ENCODE measurements at places on chromosomes 2 and 18.

- DNase-seq = no peak
Measured at GRCh38 chr2:141439524-141439923, 691.3 kb downstream of the LRP1B start.

- DNase-seq = no peak
Measured at GRCh38 chr2:31328026-31328425, 86.5 kb downstream of the XDH start.

DNA sequence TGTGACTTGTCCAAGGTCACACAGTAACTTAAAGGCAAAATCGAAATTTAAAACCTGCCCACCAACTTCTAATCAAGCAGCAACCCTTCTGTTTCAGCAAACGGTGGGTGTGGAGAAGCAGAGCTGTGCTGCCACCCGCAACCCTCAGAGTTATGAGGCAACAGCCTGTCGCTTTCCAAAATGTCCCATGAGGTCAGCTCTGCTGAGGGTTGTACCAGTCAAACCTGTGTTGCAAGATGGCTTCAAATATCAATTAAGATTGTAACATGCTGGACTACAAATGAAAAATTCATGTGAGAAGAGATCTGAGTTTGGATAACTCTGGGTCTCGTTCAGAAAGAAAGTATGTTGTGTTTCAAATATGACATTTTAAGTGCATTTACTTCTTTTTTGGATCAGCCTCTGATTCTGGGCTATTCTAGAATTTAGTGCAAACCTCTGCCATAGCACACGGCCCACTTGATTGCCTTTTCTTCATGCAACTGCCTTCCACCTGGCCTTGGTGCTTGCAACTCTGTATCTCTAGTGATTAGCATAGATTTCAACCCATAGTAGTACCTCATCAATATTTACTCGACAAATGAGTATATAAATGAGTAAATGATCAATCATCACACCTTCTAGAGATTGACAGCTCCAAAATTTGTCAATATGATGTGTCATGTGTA is 69.3 kb downstream of the TIMM21 start:
- no peak for DNase-seq

GRCh38 chr2:235618039-235618438 is 124.2 kb downstream of the AGAP1 start:
- no peak for DNase-seq

DNA sequence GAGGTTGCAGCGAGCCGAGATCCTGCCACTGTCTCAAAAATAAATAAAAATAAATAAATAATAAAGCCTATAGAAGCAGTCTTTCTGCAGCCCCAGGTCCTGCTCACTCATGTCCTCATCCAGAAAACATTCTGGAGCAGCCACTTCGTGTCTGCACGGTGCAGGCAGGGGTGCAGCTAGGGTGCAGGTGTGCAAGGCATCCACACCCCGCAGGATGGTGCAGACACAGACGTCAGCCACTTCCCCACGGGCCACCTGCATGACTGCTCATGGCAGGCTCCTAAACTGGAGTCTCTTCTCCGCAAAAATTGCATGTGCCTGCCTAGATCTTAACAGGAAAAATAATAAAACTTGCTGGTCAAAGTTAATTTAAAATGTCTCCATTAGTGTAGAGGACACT is 80.2 kb upstream of the SNTG2 start:
- DNase-seq = no peak

DNA sequence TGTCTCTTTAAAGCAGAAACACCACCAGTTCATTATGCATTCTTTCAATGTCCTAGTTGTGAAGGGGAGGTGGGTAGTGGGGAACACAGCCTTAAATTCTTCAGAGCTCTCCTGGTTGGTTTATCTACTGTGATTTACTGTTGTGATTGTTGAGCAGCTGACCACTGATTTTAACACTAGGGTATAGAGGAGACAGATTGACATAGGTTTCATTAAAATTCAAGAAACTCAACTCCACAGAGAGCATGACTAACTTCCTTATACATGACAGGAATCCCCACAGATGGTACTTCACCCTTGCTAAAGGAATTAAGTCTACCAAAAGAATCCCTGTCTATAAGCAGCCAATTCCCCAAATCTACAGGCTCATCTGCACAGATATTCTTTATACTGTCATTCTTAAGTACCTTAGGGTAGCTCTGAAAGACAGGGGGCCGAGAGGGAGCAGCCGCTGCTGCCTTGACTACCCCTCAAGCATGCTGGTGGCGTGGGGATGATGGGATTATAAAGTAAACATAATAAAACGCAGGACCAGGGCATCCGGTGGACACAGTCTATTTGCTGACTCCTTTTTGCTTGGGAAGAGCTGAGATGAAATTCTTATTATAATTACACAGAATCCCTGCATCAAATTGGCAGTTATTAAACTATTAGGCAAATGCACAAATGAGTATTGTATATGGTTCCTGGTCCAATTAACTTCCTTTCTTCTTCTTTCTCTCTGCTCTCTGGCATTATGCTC is 1377.6 kb upstream of the PIK3C3 start:
- DNase-seq = no peak

DNA sequence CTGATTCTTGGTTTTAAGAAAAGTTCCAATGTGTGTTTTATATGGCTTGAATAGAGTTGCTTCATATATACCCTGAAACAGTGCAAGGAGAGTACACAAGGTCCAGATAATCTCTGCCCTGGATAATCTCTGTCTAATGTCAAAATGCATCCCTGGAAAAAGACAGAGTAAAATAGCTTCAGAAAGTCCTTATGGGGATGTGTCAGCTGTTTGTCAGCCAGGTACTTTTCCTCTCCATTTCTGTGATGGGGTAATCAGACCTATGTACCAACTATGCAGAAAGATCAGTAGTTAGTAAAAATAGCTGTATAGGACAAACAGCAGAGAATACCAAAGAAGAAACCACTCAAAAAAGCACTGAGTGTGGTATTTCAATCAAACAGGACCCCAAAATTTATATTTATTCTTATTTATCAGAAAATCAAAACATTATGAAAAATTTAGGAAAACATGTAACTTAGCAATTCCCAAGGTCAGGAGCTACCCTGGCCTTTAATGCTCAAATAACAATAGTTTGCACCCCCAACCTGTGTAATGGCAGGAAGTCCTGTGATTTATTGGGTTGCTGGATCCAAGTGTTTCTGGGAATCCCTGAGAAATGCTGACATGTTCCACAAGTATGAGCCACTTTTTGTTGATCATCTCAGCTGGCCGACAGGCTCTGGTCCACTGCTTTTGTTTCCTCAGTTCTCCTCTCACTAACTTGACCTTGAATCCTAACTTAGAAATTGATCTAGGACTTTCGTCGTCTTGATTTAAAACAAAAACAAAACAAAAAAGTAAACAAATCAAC is 69.6 kb downstream of the MDH1 start:
- no peak for DNase-seq

DNA sequence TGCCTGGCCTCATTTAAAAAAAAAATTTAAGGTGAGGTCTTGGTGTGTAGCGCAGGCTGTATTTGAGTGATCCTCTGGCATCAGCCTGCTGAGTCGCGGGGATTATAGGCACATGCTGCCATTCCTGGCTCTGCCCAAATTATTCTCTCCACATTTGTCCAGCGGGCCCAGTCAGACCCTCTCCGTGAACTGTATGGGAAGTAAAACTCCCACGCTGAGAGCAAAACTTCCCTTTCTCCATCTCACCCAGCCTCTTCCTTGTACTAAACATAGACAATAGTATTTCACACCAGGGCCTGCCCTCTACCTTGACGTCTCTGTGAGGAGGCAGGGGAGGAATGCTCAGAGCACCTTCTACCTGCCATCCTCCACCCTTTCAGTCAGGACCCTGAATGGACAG is 37.0 kb downstream of the EIF4E2 start:
- no peak for DNase-seq

DNA sequence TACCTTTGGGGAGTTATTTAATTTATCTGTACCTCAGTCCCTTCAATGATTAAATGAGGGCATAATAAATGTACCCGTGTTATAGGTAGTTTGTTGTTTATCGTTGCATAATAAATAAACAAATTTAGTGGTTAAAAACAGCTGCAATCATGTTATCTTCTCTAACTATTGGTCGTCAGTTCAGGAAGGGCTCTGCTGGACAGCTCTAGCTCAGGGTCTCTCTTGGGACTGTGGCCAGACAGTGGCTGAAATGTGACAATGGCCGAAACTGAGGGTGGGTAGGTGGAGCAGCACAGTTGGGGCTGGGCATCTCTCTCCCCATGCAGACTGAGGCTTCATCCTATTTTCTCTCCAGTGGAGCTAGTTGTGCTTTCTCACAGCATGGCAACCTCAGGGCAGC is 632.1 kb upstream of the HS6ST1 start:
- DNase-seq = no peak

DNA sequence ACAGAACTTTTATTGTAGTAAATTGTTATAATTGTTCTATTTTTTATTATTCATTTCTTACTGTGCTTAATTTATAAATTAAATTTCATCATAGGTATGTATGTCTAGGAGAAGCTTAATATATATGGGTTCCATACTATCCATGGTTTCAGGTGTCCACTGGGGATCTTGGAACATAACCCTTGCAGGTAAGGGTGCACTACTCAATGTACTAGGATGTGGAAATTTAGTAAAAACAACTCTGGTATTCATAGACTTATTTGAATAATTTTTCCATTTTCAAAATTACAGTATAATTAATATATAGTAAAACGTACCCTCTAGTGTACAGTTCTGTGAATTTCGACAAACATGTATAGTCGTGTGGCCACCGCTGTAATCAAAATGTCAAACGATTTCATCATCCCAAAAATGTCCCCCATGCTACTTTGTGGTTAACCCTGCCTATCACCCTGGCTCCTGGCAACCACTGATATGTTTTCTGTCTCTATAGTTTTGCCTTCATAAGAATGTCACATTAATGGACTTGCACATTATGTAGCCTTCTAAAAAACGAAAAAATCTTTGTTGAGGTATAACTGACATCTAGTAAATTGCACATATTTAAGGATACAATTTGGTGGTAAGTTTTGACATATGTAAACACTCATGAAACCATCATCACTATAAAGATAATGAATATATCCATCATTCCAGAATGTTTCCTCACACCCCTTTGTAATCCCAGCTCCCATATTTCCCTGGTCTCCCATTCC is 45.7 kb downstream of the ARL5A start:
- DNase-seq = no peak

- no peak for DNase-seq
Measured at GRCh38 chr2:127182626-127183458, 37.3 kb downstream of the CYP27C1 start.

DNA sequence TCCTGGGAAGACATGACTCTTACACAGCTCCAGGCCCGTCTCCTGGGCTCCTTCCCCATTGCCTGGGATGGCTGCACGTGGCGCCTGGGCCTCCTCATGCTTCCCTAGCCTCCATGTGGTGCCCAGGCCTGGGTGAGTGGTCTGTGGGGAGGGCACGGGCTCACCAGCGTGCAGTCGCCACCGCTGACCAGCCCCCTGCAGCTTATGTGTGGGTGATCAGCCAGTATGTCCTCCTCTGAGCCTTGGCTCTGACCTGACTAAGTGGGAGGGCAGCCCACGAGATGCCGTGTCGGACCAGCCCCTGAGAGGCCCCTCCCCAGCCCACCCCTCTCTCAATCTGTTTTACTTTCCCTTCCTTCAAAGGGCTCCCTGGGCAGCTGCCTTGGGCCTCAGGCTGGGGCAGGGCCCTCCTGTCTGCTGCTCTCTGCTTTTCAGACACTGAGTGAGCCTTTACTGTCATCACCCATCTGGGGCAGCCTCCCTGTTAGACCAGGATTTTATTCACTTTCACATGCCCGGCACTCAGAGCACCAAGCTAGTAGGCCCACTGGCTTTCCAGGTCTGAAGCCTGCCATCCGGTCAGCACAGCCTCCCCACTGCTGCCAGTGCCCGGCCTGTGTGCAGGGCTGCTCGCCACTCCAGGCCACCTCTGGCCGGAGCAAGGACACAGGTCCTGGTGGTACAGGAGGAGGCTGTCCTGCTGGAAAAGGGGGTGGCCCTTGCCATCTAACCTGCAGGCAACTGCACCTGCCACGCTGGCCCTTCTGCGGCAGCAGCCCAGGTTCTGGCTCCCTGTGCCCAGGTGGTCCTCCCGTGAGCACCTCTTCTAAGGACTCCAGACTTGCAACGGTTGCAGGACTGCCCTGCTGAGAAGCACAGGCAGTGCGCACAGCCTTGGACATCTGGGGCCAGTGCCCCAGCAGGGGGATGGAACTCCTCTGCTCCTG is 84.9 kb upstream of the HPCAL1 start:
- DNase-seq = no peak

- no peak for DNase-seq
Measured at GRCh38 chr18:49041435-49042245, 90.9 kb upstream of the SMAD7 start.

GRCh38 chr2:45780541-45781463 is 129.3 kb downstream of the PRKCE start:
- no peak for DNase-seq

DNA sequence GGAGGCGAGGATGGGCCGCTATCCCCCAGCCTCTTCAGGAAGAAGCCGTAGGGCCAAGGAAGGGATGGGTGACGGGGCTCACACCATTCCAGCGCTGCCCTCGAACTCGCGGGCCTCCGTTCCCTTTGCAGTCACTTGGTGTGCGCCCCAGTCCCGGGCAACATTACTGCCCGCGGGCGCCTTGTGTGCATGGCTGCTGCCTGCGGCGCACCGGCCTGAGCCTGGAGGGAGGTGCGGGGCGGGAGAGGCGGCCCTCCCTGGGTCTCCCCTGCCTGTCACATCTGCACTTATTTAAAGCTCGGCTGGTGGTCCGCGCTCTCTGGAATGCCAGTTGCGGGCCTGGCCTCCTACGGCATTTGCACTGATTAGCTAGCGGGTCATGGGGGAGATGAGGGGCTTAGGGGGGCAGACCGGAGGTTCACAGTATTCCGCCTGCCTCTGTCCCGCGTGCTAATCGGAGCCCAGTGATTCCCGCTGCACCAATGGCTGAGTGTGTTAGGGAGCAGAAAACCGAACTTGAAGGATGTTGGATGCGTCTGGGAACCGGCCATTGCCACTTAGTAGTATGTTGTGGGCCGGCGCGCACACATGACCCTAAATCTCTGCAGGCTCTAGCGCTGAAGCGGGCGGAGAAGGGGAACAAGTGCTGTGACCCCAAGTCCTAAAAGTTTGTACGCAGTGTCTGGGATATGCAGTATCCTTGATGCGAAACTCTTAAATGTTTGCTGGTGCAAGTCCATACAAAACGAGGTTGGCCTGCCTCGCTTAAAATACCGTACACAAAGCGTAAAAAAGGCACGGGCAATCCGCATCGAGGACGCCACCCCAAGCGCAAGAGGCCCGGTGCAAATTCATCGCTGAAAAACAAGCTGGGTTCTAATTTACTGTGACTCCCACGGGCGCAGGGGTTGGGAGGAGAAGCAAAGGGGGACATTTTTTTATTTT is 161.2 kb upstream of the SIX2 start:
- DNase-seq = no peak

GRCh38 chr2:239288951-239289511 is 111.8 kb downstream of the HDAC4 start:
- DNase-seq = no peak

DNA sequence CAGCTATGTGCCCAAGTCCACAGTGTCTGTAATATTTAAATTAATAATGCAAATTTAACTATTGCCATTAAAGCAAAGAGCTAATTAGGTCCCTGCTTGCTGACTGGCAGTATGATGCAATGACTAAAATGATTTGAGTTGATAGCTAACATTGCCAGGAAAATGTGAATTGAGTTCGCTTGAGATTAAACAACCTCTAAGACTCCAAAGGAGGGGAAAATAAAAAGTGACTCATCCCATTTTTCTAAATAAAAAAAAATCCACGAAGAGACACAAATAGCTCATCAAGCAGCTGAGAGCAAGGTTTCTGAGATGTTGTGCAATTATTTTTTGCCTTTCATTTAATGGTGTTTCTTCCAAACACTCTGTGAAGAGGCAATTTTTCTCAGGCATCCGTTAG is 413.0 kb downstream of the MTX2 start:
- no peak for DNase-seq

- no peak for DNase-seq
Measured at GRCh38 chr2:202541137-202541536, 93.6 kb upstream of the FAM117B start.

GRCh38 chr18:62505669-62506494 is 16.9 kb upstream of the ZCCHC2 start:
- DNase-seq = no peak

Measured in activated CD4-positive, alpha-beta T cell treated with anti-CD3 and anti-CD28 coated beads, Interleukin-2, amount 50 U/mL, for 24 hours (primary cell).